ENCODE measurements at places on chromosomes 7 and 10. TPM values are rescaled to one million over a fixed set of nuclear protein-coding genes. Genes with fewer than 3 reads are reported as not detected.

- DNase-seq = peak; percentile 86
Observed at GRCh38 chr7:266851-267840, 22.8 kb upstream of the FOXL3 start.

GRCh38 chr7:106757846-106758245 is 96.9 kb upstream of the CCDC71L start:
- DNase-seq = no peak

GRCh38 chr10:14173706-14174594 is 156.8 kb downstream of the FRMD4A start:
- no peak for DNase-seq

DNA sequence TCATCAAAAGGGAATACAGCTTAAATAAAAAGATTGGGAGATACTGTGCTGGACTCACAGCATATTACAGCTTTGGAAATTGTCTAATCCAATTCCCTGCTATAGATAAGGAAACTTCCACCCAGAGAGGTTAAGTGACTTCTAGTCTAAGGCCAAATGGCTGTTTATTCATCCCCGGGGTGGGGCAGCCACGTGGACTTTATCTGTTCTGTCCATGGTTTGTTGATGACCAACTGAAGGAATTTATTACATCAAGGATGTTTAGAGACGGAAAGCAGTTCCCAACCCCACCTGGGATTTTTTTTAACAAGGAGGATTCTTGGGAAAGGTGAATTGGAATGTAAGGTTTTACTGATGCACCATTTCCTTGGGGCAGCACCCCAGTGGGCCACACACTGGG is 88.6 kb downstream of the ATXN7L1 start:
- no peak for DNase-seq

GRCh38 chr10:35007858-35008301 is 82.3 kb downstream of the CUL2 start:
- DNase-seq = no peak

DNA sequence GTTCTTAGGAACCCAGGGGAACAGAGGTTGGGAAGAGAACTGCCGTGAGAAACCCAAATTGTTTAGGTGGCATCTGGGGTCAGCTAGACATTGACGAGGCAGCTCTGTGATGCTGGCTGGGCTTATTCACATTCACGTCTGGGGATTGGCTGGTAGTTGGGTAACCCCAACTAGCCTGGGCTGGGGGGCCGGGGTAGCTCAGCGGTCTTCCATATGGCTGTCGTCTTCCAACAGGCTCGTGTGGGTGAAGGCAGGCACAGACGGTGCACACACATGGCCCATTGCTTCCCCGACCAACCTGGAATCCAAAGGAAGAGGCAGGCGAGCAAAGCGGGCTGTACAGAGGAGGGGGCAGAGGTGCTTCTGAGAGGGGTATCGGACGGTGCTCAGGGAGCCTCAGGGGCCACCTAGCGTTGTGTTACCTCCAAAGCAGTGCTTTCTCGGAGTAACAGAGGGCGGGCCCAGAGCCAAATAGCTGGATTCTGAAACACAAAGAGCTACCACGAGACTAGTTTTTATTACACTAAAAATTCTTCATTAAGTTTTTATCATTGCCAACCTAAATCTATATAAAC is 34.5 kb downstream of the MKI67 start:
- no peak for DNase-seq

DNA sequence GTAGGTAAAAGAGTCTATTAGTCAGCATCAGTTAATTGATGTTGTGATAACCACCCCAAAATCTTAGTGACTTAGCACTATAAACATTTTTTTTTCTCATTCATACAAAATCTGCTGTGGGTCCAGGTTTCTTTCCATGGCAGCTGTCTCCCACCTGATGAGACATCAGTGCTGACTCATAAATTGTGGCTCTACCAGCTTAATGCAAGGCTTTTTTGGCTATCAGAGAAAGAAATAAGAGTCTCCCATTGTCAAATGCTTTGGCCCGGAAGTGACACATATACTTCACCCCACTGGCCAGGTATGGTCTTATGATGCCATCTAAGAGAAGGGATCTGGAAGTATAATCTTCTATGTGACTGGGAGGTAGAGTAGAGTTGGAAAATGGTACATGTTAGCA is 14.5 kb downstream of the DNAJB9 start:
- no peak for DNase-seq

- no peak for DNase-seq
Observed at GRCh38 chr10:96025566-96025965, 17.8 kb upstream of the CCNJ start.

DNA sequence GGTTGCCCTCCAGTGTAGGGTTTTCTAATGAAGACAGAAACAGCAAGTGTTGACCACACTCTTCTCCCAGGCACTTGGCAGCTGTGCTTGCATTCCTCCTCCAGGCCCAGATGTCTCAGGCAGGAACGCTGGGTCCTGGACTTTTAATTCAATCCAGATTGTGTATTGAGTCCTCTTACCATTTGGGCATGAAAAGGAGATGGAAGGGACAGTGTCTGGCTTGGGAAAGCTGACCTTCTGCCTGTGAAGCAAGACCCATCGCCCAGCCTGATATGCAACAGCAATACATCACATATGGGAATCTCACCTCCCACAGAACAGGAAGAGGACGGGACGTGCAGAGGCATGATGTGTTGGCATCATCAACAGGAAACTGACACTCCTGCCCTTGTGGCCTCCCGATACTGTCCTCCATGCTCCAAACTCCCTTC is 174.4 kb upstream of the LYZL2 start:
- no peak for DNase-seq

- no peak for DNase-seq
Observed at GRCh38 chr10:62769574-62770242, 34.8 kb upstream of the ADO start.

- DNase-seq = peak; percentile 94
Observed at GRCh38 chr10:78407009-78407711, 373.5 kb downstream of the RPS24 start.

DNA sequence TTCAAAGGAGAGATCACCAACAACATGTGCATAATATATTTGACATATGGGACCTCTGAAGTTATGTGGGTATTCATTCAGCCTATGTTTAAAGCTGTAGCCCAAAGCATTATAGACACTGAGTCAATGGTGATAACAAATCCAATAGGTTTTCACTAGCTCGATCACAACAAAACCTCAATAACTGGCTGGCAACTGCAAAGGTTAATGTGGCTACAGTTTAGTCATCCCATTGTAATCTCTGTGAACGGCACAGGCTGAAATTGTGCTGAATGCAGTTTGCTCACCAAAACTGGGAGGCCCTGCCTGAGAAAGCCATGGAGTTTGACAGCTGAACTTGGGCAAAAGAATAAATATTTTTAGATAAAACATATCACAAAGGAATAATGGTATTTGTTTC is 152.4 kb upstream of the ADO start:
- DNase-seq = no peak

GRCh38 chr10:90227217-90227656 is 525.8 kb downstream of the KIF20B start:
- DNase-seq = no peak

- no peak for DNase-seq
Observed at GRCh38 chr7:67470256-67470751, 473.7 kb downstream of the TYW1 start.

GRCh38 chr10:110421512-110422138 is 76.1 kb upstream of the DUSP5 start:
- DNase-seq = no peak

- no peak for DNase-seq
Observed at GRCh38 chr10:11265484-11265883, 247.8 kb downstream of the CELF2 start.

GRCh38 chr10:6069081-6069931 is 7.1 kb upstream of the IL2RA start:
- no peak for DNase-seq

GRCh38 chr7:16982640-16983350 is 101.0 kb upstream of the AGR3 start:
- DNase-seq = peak; percentile 31

DNA sequence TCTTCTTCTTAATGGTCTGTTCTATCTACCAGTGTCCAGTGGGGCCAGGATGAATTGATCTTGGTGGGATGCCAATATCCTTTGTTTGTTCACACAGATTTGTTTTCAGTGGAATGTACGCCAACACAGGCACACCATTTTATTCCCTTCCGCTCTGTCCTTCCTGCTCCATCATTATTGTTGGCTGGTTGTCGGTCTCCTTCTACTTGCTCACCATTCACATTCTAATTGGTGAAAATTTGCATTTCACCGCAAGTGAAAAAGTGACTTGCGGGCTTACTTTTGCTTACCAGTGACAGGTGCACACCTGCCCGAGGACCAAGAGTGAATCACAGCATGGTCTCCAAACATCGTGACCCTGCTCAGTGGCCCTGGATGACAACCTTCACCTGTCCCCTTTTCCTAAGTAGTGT is 148.3 kb downstream of the NOC3L start:
- no peak for DNase-seq

DNA sequence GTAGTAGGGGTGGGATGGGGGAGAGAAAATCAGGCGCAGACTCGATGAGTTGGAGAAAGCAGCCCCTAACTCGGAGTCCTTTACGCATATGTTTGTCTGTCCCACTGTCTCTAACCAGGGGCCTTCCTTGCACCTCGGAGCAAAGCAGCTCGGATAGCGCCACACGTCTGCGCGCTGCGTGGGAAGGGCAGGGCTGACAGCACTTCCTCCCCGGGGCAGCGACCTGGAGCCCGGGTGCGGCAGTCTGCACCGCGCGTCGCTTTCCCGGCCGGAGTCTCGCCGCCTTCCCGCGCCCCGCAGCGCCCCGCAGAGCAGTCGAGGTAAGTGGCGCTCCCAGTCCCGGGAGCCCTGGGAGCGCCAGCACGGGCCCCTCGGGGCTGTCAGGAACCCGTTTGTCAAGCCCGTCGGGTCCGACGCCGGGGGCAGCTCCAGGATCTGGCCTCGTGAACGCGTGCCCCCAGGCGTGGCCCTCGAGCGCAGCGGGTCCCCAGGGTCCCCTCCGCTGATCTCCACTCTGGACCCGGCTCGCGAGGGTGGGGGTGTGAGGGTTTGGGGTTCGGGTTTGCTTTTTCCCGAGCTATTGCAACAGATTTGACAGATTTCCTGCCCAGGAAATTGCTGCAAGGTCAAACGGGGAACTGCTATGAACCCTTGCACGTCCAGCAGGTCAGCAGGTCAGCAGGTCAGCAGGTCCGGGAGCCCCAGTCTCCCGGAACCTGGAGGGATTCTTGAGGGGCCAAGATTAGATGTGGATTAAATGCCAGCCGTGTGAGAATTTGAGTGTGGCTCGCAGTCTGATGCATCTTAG is 597 bp downstream of the APBB1IP start:
- DNase-seq = peak; percentile 91

DNA sequence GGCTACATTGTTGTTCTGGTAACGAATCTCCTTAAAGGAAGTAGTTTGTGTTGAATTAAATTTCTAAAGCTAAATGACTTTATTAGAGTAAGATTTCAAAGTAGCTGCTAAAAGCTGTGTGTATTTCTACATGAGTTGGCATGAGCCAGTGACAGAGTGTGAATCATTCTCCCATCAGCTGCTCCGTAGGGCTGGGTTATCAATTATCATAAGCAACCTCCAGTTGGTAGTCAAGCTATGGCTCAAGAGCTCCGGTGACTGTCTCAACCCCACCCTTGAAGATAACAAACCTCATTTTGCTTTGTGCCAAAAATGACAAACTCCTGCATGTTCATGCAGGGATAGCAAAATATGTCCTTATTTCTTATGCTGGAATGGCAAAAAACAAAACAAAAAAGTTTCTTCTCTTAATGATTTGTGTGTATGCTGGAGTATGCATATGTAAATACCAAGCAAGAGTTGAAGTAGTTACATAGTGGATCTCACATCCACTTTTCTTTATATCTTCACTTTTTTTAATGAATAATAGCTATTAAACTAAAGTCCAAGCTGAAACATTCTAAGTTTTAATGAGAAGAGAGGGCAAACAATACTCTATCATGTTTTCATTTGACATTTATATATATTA is 249.4 kb downstream of the CACNA2D1 start:
- no peak for DNase-seq

DNA sequence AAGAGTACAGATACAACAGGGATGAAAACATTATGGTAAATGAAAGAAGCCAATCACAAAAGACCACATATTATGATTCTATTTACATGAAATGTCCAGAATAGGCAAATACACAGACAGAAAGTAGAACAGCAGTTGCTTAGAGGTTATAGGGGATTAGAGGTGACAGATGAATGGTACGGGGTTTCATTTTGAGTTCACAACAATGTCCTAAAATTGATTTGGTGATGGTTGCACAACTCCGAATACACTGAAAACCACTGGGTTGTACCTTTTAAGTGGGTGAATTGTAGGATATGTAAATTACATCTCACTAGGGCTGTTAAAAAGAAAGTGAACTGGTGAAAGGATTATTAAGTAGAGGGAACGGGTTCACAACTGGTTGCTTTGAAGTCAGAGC is 76.3 kb upstream of the MRLN start:
- DNase-seq = no peak

GRCh38 chr10:105189463-105189800 is 548.3 kb downstream of the SORCS3 start:
- no peak for DNase-seq

DNA sequence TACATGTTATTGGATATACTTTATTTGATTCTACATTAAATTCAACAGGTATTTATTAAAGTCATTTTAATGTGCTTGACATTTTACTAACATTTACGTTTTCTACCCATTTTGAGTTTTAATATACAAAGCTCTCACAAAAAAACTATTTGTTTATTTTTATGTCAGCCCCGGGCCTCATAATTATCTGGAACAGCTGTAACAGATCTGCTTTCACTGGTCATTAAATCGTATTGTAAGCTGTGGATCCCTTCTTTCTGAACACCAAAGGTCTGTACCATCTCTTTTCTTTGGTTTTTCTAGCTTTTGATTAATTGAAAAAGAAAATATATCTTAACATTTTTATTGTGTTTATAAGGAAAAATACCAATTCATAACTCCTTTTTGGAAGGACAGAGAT is 73.5 kb downstream of the SEMA3E start:
- DNase-seq = no peak

DNA sequence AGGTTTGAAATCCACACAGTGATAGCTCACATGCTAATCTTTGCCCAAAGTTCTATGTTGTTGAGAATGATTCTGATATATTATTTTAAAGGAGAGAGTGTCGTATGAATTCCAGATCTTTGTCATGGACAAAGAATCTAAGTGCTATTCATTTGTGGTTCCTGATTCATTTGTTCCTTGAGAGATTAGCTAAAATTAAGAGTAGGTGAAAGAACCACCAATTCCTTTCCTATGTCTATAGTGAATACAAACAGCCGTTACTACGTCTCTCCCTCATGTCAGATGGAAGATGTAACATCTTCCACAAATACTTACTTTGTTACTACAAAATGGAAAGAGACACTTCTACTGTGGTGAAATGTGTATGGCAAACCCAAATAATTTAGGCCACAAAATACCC is 3.3 kb upstream of the PLXDC2 start:
- DNase-seq = no peak

- no peak for DNase-seq
Observed at GRCh38 chr10:114751856-114752255, 69.7 kb upstream of the FHIP2A start.

- no peak for DNase-seq
Observed at GRCh38 chr10:47311193-47311931, 10.9 kb upstream of the GDF2 start.

- no peak for DNase-seq
Observed at GRCh38 chr7:82406937-82407336, 36.6 kb downstream of the CACNA2D1 start.

- peak; percentile 9 for DNase-seq
Observed at GRCh38 chr7:149713061-149713730, 60.2 kb downstream of the ZNF467 start.

Gene COL1A2
- total RNA-seq = 607 TPM

Gene RARRES2
- total RNA-seq = 54.2 TPM

Gene ZNF783
- total RNA-seq = 12.6 TPM

Gene ANKRD30A
- total RNA-seq = not detected

Gene GRID2IP
- total RNA-seq = 0.49 TPM

Gene STEAP2
- total RNA-seq = 2.6 TPM

Gene LOXL4
- total RNA-seq = 6.6 TPM

Gene CDNF
- total RNA-seq = 1.7 TPM

Gene LAMB4
- total RNA-seq = 0.79 TPM

Data from upper lobe of left lung (tissue), 6 donors.